ENCODE measurements at places on chromosomes 4 and X.

DNA sequence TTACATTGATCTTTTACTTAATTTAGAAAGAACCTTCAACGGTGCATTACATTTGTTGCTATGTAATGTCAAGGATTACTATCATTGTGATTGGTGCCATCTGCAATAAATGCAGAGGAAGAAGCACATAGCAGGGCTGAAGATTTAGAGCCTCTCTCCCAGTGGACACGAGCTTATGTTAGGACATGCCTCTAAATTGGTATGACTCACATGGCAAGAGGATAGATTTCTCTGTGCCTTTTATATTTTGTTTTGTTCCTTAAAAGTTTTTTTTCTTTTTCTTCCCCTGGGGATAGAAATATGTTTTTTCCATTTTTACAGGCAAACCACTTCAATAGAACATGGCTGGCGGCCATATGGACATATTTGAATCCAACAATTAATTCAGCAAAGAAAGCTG, 205.0 kb upstream of the HAND2 start:
- no peak for DNase-seq

- DNase-seq, result no peak
These were observed 100.9 kb downstream of the SLC34A2 start for GRCh38 chr4:25756503-25756902.

DNA sequence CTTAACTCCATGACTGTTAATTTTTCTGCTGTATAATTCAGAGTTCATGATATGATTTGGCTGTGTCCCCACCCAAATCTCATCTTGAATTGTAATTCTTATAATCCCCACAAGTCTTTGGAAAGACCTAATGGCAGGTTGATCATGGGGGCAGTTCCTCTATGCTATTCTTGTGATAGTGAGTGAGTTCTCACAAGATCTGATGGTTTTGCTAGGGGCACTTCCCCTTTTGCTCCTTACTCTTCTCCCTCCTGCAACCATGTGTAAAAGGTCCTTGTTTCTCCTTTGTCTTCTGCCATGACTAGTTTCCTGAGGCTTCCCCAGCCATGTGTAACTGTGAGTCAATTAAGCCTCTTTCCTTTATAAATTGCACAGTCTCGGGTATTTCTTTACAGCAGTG, 1751.9 kb downstream of the ARAP2 start:
- DNase-seq, result no peak

DNA sequence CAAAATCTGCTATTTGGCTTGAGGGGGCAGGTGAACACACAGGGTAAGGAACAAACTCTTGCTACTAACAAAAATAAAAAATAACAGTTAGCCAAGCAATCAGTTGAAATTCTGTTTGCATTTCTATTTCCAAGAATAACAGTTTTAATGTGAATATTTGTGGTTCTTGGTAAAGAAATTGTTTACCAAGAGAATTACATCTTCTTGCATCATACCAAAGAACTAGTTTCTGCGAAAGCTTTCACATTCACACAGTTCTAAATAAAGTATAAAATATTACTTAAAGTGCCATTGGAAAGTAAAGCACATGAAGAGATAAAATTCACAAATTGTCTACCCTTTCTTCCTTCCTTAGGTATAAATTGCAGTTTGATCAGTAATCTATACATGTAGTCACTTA, 54.4 kb downstream of the KLHL4 start:
- DNase-seq, result no peak

DNA sequence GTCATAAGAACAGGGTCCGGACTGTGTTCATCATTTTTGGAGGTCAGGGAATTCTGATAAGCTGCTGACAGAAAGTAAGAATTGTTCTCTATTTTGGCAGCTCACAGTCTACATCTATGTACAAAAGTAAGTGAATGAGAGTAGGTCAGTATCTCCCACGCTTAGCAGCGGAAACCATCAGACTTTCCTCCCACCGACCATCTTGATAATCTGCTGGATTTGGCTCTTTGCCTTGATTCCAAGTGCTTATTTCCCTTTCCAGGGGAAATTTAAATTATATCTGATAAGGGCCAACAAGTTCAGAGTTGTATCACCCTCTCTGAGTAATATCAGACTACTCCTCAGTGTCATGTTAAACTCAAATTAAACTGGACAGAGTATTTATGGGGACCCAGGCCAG, 118.0 kb downstream of the CAMK2D start:
- no peak for DNase-seq

- DNase-seq, result no peak
These were observed at the start of gene RNF128 for GRCh38 chrX:106726485-106727437. Gene RNF128 (plus strand): TSS chrX:106726701. CDS start chrX:106726914, 213 bp downstream.

DNA sequence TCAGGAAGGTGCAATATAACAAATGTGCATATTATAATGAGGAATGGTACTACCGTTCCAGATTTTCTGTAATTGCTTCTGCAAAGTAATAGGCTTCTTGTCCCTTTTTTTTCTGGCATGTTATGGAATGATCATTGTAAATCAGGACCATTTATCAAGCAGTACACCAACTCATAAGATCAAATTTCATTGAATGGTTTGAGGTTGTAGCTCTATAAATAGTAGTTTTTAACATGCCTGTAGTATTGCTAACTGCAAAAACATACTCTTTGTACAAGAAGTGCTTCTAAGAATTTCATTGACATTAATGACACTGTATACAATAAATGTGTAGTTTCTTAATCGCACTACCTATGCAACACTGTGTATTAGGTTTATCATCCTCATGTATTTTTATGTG, 12.6 kb downstream of the IBSP start:
- DNase-seq, result no peak

DNA sequence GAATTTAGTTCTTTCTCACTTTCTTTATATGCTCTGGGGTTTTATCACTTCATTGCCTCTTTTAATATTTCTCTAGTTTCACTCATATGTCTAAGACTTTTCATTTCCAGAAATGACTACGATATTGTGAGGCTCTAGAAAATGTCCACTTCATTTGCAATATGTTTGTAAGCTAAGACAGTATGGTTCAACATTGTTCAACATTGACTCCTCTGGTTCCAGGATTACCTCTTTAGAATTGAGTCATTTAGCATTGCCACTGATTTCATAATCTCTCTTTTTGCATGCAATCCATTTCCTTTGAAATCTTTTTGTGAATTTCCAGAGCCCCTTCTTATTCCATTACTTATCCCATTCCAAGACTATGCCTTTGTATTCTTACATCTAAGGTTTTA, 32.3 kb downstream of the BBS12 start:
- DNase-seq, result no peak

GRCh38 chrX:110665223-110666002, 130.2 kb downstream of the CHRDL1 start:
- no peak for DNase-seq

DNA sequence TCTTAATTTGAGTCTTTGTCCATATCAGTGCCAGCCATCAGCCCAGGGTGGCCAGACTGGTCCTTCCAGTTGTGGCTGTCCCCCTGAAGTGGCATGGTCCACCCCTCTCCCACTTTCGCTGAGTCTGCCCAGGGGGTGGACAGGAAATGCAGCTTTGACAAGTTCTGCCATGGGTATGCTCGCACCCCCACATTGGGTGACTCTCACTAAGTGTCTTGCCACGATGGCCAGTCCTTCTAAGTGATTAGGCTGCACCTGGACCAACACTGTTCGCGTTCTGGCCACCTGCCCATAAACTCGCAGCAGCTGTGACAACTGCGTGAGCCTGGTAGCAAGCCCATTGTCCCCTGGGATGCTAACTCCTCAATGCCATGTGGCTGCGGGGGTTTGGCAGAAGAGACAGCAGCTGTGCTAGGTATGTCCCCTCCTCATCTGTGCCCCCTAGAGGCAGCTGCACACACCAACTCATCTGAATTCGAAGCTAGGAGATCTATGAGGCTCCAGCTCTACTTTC, 10.0 kb upstream of the LNX1 start:
- no peak for DNase-seq

DNA sequence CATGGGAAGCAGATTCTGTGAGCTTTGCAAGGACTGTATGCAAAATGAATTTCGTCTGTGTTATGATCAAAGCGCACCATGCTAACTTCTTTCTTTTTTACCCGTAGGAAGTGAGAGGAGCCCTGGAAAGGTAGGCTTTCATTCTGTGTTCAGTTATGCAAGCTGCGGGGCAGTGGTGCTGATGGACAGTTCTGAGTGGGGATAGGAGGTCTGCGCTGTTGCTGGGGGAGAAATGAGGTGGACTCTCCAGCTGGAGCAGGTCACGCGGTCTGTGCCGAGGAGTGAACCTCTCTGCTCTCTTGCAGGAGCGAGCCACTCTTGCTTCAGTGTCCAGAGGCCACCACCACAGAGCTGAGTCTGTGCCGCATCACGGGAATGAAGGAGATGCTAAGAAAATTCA, 4.5 kb downstream of the TRIML1 start:
- DNase-seq, result no peak

DNA sequence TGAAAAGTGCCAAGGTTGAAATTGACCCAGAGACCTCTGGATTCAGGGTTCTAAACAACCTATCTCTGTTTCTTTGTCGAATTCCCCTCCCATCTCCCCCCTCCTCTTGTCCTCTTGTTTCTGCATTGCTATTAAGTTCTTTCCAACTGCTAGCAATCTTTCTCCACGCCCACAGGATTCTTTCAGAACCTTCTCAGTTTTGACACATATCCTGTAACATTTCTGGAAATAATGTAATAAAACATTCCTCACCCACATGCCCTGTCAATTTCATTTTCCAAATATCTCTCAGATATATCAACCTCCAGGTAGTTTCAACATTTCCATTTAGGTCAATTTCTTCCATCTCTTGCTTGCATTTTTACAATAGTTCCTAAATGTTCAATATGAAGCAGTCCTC, 1105.9 kb downstream of the ARAP2 start:
- no peak for DNase-seq

DNA sequence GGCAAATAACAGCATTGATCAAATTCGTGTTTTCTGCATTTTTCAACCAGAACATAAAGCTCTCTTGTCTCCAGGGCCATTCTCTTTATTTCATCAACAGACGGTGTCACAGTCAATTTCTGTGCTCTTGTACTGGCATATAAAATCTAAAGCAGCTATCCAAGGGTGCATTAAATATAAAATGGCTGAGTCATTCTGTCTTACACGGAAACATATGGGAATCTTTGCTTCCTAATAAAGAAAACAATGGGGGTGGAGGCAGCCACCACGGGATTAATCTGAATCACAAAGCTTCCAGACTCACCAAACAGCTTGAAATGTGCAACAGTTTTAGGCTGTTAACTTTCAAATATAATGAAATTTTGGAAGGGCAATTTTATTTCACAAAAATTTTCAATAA, 132.6 kb downstream of the IL15 start:
- no peak for DNase-seq

- DNase-seq, result no peak
These were observed 102.7 kb downstream of the UCHL1 start for GRCh38 chr4:41359422-41359775.

- DNase-seq, result peak; percentile 61
These were observed at the start of gene UBL4A for GRCh38 chrX:154486396-154487207. Gene UBL4A (minus strand): TSS chrX:154486615. CDS start chrX:154486584, 31 bp downstream.

GRCh38 chr4:141329174-141329569, 108.5 kb downstream of the ZNF330 start:
- DNase-seq, result no peak

- no peak for DNase-seq
These were observed 9.2 kb downstream of the RFC1 start for GRCh38 chr4:39357002-39357401.

DNA sequence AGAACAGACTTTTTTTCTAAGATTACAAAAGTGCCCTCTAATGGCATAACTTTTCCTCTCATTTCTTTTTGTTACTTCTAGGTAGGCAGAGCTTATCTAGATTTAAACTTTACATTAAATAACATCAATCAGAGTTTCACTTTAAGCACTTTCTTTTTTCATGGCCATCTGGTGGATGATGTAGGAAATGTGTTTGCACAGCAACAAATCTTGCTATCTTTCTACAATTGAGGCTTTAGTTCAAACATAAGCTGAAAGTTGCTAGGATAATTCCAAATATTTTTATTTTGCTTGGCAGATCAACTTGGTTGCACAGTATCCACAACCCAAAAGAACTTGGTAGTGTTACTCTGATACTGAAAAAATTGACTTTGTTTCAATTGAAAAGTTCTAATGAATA, 22.0 kb downstream of the NDNF start:
- DNase-seq, result no peak

GRCh38 chr4:167100120-167100519, 134.2 kb downstream of the SPOCK3 start:
- DNase-seq, result no peak

DNA sequence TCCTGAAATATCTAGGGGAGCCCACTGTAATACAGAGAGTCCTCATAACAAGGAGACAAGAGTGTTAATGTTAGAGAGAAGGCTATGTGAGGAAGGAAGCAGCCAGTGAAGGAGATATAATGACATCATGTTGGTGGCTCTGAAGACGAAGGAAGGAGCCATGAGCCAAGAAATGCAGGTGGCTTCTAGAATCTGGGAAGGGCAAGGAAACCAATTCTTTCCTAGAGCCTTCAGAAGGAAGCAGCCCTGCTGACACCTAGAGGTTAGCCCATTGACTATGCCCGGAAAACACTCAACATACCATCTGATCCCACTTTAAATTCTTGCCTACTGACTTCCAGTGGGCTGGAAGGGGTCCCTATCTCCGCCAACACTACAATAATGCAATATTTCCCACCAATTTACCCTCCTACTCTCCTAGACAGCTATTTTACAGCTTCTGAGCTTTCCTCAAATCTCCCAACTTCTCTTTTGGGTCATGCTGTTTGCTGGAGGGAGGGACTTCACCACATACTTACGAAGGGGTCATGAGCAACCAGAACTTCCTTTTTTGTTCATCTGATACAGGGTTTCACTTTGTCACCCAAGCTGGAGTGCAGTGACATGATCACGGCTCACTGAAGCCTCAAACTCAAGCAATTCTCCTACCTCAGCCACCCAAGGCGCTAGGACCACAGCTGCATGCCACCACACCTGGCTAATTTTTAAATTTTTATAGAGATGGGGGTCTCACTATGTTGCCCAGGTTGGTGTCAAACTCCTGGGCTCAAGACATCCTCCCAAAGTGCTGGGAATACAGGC, 25.2 kb upstream of the G3BP2 start:
- peak; percentile 51 for DNase-seq

DNA sequence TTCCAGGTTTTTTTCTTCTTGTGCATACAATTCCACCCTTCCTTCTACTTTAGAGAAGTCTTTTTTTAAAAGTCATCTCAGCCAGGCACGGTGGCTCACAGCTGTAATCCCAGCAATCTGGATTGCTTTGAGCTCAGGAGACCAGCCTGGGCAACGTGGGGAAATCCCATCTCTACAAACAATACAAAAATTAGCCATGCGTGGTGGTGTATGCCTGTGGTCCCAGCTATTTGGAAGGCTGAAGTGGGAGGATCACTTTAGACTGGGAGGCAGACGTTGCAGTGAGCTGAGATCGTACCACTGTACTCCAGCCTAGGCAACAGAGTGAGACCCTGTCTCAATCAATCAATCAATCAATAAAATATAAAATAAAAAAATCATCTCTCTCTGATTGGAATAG, 14.8 kb downstream of the ELOVL6 start:
- no peak for DNase-seq

GRCh38 chr4:142104041-142104440, 467.7 kb downstream of the IL15 start:
- DNase-seq, result no peak

All from CD4-positive, alpha-beta T cell treated with Interleukin-1 beta for 1 hour (primary cell).